ENCODE measurements at places on chromosomes 4 and X.

- DNase-seq: no peak
Observed at GRCh38 chrX:118847676-118848075, 24.1 kb downstream of the ZCCHC12 start.

- no peak for DNase-seq
Observed at GRCh38 chr4:141771889-141772830, 135.8 kb downstream of the IL15 start.

- no peak for DNase-seq
Observed at GRCh38 chrX:121666171-121666570, 618.8 kb downstream of the GLUD2 start.

DNA sequence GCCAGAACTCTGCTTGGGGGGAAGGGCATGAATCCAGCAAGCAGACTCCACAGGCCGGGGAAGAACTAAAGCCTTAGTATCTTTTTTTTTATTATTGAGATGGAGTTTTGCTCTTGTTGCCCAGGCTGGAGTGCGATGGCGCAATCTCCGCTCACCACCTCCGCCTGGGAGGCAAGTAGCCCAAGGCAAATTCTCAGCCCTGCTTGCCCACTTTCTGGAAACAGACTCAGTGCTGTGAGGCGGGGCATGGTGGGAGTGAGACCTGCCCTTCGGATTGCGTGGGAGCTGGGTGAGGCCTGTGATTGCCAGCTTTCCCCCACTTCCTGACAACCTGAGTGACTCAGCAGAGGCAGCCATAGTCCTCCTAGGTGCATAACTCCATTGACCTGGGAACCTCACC, 348.8 kb downstream of the GASK1B start:
- no peak for DNase-seq

- no peak for DNase-seq
Observed at GRCh38 chrX:6225911-6226595, 2.6 kb downstream of the NLGN4X start.

GRCh38 chrX:1390621-1391369, 1.1 kb downstream of the SLC25A6 start:
- DNase-seq: no peak

DNA sequence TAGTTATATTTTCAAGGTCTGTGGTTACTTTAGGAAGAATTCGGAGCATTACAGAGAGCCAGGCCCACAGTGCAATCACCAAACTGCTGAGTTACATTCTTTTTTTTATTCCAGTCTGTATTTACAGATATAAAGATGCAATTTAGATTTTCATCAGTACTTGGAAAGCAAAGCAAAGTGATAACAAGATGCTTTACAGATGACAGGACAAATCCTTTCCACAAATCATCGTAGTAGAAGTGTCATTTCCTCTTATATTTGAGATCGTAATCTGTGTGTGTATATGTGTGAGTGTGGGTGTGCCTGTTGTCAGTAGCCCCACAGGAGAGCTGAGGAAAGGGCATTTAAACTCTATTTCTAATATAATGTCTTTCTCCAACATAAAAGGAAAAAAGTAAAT, 1893.7 kb downstream of the STIM2 start:
- no peak for DNase-seq

- DNase-seq: no peak
Observed at GRCh38 chr4:78168029-78168428, 110.9 kb downstream of the FRAS1 start.

- no peak for DNase-seq
Observed at GRCh38 chrX:22032506-22032905, 381 bp downstream of the PHEX start.

GRCh38 chrX:66489339-66489738, 149.5 kb downstream of the EDA2R start:
- no peak for DNase-seq

DNA sequence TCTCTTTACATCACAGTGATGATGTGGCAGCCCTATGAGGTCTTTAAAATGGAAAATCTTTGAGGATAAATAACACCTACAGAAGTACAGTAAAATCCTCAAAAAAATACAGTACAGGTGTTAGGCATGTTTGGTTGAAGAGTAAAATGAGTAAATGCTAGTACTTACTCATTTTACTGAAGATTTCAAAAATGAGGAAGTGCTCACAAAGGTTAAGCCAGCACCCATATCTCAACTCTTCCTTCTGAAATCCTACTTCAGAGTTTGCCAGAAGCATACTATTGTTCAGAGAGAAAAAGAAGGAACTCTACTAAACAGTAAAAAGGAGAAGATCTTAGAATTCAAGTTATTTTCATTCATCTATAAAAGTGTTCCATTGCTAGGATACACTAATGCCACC, 130.9 kb downstream of the CBR4 start:
- DNase-seq: no peak

- DNase-seq: no peak
Observed at GRCh38 chr4:109359040-109359646, 56.7 kb upstream of the COL25A1 start.

- DNase-seq: no peak
Observed at GRCh38 chr4:84689197-84689596, 106.3 kb downstream of the CDS1 start.

All from stimulated activated CD4-positive, alpha-beta T cell treated with anti-CD3 and anti-CD28 coated beads, Interleukin-2, amount 100 ng/mL, for 48 hours (primary cell).